Activated CD4-positive, CD25-positive, alpha-beta regulatory T cell treated with anti-CD3 and anti-CD28 coated beads, Interleukin-2, amount 50 U/mL, for 24 hours (primary cell): ENCODE measurements at places on chromosomes 13 and 19.

- no peak for ATAC-seq
Observed at GRCh38 chr13:28129911-28130693, 8.2 kb upstream of the PAN3 start.

- no peak for ATAC-seq
Observed at GRCh38 chr13:33787051-33787591, 30.8 kb upstream of the RFC3 start.

DNA sequence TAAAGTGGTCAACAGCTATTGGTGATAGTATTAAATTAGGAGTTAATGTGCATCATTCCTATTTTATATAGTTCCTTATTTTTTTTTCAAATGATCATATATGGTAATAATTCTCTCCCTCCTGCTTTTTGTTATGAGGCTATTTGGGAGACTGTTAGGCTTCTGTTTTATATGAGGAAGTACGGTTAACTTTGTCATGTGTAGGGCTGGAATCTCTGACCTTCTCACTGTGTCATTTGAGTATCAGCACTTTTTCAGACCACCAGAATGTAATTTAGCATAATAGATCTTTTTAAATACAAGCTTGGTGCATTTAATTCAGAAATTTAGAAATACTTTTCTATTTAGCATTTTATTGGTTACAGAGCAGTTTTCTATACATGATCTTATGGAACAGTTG lies 7.7 kb downstream of the DGKH start:
- ATAC-seq, result no peak

- peak; percentile 46 for ATAC-seq
Observed at GRCh38 chr19:57406516-57407123, 4.3 kb upstream of the ZNF17 start.

- ATAC-seq, result no peak
Observed at GRCh38 chr13:89897681-89898080, 1449.8 kb upstream of the MIR17HG start.

- no peak for ATAC-seq
Observed at GRCh38 chr13:43848001-43848649, 31.4 kb downstream of the CCDC122 start.

DNA sequence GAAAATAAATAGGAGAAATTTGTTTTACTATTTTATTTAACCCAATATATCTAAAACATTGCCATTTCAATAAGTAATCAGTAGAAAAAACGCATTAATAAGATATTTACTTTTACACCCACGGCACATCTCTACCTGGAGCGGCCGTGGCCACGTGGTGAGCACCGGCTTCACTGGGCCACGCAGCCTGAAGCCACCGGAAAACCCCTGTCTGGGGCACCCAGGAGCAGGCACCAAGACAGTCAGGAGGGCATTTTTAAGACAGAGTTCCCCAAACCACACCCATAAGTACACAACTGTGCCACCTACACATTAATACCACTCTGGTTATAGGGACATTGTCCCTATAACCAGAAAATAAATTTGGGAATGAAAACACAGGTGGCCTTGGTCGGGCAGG lies 80.9 kb downstream of the SPACA7 start:
- no peak for ATAC-seq

GRCh38 chr13:39959497-39960144 lies 304.2 kb downstream of the COG6 start:
- ATAC-seq, result no peak

- no peak for ATAC-seq
Observed at GRCh38 chr13:26517936-26518335, 39.5 kb upstream of the WASF3 start.

DNA sequence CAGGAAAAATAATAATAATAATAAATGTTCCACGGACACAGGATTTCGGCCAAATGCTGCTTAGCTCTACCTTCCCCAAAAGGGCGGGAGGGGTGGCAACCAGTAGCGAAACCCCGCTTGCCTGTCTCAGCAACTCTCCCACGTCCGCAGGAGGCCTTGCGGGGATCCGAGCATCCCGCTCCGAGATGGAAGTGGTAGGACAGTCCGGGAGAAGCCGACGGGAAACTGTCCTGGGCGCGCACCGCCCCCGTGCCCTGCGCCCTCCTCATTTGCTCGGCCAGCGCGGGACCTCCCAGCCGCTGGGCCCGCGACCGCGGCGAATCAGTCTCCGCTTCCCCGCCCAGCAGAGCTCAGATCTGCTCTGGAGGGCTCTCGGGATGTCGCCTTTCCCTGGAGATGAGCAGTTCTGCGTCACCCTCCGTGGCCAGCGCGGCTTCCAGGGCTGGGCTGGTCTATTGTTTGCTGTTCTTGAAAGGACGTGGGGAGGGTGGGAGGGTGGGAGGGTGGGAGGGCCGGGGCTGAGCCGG lies 48.9 kb upstream of the PABPC3 start:
- ATAC-seq, result no peak

GRCh38 chr13:39777021-39777420 lies 121.6 kb downstream of the COG6 start:
- peak; percentile 34 for ATAC-seq

DNA sequence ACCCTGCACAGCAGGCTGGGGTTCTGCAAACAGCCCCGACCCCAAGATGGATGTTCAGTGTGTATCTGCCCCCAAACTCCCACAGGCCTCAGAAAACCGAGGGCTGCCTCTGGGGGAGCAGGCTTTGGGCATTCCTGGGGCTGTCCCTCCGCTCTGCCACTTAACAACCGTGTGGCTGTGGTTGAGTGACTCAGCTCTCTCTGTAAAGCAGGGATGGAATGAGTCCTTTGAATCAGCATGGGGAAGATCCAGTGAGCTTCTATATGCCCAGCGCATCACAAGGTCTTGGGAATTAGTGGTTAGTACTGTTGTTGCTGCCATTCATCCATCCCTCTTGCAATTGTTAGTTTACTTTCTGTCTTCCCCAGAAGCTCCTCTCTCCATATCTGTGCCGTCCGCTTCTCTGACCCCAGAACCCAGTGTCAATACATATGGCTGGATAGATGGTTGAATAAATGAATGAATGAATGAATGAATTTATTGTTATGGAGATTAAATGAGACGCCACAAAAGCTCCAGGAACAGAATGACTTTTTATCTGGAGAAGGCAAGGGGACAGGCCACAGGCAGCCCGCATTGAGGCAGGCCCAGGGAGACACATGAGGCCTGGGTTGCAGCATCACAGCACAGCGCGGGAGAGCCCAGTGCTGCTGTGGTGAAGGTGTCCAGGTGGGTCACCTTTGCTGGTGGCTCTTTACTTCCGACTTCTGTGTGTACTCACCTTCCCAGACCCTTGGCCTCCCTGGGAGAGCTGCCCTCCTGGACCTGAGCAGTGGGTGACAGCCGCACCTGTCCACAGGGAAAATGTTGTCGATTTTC lies 89.2 kb downstream of the RGCC start:
- peak; percentile 33 for ATAC-seq

- no peak for ATAC-seq
Observed at GRCh38 chr19:6273701-6274601, 5.8 kb downstream of the MLLT1 start.

DNA sequence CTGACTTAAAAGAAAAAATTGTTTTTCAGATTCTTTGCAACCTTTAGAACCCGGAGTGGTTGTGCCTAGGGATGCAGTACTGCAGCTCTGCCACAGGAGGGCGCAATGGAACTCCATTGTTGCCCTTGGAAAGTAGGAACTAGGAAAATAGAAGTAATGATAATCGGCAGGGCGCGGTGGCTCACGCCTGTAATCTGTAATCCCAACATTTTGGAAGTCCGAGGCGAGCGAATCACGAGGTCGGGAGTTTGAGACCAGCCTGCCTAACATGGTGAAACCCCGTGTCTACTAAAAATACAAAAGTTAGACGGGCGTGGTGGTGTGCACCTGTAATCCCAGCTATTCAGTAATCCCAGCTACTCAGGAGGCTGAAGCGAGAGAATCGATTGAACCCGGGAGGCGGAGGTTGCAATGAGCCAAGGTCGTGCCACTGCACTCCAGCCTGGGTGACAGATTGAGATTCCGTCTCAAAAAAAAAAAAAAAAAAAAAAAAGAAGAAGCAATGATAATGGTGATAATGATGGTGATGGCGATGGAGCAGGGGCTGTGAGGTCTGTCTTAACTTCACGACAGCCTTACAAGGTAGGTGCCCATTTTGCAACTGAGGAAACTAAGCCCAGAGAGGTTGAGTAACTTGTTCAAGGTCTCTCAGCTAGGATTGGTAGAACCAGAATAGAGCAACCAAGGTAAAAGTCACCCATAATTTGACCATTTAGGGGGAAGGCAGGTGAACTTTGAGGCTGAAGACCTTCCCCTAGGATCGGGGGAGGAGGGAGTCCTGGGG lies 5.5 kb upstream of the ADAMTS10 start:
- no peak for ATAC-seq

GRCh38 chr13:29847501-29847983 lies 2.9 kb downstream of the UBL3 start:
- no peak for ATAC-seq
